ENCODE measurements at places on chromosomes 7 and 10.

- DNase-seq = no peak
Observed at GRCh38 chr7:140435252-140435895, 31.5 kb downstream of the RAB19 start.

DNA sequence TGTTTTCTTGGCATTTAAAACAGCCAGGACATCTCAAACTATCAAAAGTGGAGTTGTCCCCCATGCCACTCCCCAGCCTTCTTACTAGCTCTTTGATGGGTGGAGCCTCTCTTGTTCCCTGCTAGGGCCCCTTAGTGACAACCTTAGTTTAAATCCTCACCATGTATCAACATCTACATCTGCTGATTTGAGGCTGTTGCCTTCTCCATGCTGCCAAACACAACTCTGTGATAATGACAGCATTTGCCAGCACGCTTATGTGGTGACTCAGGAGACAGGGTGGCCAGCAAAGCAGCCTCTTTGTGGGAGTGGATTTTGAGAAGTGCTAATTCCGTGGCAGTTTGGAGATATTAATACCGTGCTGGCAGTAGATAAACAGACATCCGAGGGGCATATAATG lies 145.4 kb downstream of the LRRC4 start:
- DNase-seq = no peak

GRCh38 chr7:98562381-98562823 lies 54.7 kb upstream of the NPTX2 start:
- no peak for DNase-seq

DNA sequence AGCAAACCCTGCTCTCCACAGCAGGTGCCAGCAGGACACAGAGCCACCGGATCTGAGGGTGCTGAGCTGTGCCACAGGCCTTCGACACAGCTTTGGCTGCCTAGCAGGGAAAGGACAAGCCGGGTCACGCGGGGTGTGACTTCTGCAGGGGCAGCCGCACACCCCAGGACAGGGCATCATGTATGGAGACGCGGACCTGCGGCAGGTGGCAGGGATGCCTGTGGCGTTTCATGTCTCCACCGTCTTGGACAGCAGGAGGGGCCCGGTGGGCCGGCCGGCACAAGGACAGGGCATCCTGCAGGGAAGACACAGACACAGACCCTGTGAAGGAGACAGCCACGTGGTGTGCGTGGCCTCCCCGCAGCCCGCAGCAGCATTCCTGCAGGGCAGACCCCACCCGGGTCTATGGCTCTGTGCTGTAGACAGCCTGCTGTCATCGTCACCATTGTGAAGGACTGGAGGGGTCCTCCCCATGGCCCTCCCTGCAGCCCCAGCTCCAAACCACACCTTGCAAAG lies 109.2 kb downstream of the PDGFA start:
- no peak for DNase-seq

DNA sequence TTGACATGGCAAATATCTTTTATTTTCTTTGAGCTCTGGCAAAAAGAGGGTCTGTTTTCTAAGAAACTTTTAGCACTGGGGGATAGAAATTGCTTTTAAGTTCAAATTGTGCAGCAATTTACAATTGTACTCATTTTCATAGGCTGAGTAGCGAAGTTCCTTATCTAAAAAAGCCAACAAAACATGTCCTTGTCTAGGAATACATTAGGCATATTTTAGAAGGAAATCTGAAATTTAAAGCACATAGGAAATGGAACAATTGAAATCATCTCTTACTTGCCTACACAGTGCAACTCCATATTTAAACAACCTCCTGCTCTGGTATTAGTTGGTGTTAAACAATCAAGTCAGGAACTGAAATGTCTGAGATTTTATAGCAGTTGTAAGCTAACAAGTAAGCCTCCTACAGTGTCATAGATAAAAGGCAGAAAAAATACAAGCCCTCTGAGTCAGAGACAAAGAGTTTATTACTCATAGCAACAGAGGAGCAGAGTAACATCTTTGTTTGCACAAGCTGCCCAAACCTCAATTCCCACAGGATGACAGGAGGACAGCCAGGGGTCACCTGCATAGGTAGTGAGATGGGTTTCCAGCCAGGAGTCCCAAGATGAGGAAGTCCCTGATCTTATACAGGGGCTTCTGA lies 280.2 kb upstream of the HGF start:
- DNase-seq = no peak

GRCh38 chr10:129168660-129169059 lies 298.4 kb upstream of the MGMT start:
- DNase-seq = no peak

DNA sequence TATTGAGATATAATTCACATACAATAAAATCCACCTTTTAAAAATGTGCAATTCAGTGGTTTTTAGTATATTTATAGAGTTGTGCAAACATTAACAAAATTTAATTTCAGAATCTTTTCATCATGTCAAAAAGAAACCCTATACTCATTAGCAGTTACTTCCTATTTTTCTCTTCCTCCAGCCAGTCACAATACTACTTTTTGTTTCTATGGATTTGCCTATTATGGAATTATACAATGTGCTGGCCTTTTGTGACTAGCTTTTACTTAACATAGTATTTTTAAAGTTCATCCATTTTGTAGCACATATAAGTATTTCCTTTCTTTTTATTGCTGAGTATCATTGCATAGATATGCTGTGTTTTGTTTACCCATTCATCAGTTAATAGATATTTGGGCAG lies 199.9 kb upstream of the IMMP2L start:
- DNase-seq = no peak

GRCh38 chr7:98622926-98623325 lies 5.8 kb downstream of the NPTX2 start:
- no peak for DNase-seq

DNA sequence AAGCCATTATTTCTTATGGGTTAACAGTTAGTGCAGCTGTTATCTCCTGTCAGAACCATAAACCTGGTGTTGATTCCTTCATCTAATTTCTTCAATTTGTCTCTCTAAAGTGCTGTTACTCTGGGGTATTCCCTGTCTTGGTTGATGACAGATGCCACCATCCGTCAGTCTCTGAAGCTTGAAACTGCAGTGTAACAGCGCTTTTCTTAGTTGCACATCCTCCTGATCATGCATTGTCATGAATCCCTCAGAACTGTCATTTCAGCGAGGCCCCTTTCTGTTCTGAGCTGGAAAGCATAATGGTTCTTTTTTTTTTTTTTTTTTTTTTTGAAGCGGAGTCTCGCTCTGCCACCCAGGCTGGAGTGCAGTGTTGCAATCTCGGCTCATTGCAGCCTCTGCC lies 193.9 kb downstream of the SDK1 start:
- DNase-seq = no peak

DNA sequence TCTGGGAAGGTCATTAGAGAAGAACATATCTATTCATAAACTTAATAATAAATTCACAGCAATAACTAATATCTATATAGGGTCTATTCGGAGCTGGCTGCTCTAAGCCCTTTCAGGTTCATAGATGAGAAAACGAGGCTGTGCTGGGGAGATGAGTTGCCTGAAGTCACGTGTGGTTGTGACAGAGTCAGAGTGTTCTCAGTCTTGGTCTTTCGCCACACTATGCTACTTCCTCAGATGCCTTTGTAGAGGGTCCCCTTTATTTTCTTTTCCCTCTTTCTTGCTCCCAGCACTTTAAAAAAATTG lies 43.7 kb upstream of the FAM180A start:
- no peak for DNase-seq

DNA sequence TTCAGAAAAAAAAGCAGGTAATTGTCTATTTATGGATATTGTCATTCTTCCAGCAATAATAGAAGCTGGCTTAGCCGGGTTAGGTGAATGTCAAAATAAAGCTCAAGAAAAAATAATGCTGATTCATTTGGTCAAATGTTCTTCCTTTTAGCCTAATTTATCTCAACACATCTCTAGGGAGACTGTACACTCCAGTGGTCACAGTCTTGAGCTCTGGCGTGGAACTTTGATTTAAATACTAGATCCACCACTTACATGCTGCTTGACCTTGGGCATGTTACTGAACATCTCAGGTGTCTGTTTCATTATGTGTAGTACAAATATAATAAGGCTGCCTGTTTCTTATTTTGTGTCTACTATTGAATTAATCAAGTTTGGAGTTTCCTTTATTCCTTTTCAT lies 22.0 kb downstream of the PRTFDC1 start:
- no peak for DNase-seq

DNA sequence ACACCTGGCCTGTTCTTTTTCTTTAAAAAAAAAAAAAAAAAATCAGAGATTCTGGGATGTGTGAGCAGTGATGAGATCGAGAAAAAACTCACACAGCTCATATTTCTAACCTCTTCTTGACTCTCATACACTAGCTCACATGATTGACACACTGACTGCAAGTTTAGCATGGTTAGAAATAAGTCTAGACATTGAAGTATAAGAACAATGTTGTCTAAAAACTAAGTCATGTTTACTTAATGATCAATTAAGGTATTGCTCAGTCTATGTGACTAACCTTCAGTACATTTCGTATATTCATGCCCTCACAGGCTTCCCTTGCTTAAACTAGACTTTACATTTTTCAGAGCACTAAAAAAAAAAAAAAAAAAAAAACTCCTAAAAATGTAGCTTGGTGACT lies 775.1 kb downstream of the GATA3 start:
- no peak for DNase-seq

DNA sequence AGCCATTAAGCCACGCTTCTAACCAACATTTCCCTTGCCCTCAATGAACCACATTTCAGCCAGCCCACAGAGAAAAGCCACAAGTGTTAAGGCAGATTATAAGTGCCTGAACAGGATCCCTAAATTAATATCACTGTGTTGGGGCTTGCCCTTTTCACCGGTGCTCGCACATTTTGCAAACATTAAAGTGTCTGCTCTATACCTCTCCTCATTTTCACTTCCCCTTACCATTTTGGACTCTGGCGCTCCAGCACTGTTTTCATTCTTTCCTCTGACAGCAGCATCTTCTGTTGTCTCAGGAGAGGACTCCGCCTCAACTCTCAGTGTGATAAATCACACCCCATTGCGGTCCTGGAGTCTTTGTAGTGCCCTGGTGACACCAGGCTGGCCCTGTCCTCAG lies 274.2 kb downstream of the BAMBI start:
- no peak for DNase-seq

GRCh38 chr10:125455855-125456254 lies 227.1 kb downstream of the TEX36 start:
- DNase-seq = no peak

GRCh38 chr10:13891128-13892000 lies 304.6 kb downstream of the PRPF18 start:
- DNase-seq = peak; percentile 7

DNA sequence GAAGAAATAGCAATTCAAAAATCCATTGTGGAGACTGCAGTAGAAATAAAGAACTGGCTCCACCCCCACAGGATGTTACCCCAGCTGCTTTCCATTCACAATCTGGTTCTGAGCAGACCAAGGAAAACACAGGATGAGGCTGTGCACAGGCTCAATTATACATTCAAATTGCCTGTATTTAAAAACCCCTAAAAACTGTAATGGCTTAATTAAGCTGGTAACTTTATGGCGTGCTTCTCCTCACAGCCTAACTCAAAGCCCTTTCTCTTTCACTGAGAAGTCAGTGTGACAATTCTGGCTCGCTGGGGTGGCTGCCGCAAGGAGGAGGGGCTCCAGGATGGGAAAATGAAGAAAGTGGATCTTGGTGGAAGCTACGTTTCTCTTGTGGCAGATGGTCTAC lies 1191.1 kb downstream of the SORCS1 start:
- DNase-seq = no peak

DNA sequence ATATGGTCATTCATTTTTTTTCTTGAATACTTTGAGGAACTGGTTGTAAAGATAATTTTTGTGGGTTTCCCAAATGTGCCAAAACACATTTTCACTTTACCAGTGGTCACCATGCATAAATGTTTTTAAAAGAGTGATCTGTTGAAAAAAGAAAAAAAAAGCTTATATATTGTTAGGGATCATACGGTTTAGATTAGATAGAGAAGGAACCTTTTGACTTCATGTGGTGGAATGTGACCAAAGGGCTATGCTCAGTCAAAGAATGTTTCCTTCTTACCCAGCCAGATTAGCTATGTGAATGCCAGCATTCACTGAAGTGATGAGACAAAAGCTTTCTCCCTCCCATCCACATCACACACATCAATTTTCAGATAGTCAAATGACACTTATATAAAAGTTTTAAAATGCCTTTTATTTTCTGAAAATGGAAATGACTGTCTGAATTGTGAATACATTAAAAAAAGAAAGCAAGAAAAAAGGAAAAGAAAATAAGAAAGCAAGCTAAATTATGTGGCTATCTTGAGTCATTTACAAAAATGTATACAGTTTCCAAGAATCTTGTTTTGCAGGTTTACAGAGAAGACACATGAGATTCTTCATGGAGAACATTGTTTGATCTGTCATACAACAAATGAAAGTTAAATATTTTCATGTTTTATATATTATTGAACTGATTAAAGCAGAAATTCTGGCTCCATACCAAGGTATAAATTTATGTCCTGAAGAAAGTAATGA lies 8.6 kb upstream of the CPED1 start:
- no peak for DNase-seq

GRCh38 chr10:104199567-104199966 lies 32.6 kb downstream of the CFAP43 start:
- no peak for DNase-seq

- no peak for DNase-seq
Observed at GRCh38 chr7:135537905-135538304, 19.8 kb upstream of the NUP205 start.

DNA sequence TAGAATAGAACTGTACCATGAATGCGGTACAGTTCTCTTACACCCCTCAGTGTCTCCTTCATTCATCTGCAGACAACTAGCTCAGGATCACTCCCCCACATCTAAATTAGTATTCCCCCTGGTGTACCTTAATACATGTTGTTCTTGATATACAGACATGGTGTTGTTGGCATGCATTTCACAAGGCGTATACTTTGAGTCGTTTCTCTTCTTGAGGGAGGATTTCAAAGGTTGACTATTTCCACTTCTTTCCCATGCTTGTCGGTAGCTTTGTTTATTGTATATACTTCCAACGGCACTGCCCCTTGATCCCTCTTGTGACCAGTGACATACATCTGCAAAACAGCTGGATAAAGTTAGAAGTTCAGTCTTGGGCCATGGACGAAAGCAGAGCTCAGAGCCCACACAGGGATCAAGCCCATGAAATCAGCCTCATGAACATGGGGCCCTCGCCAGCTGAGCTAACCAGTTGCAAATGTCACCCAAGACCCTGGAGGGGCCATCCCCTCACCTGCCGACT lies 8.6 kb downstream of the CPA4 start:
- no peak for DNase-seq

DNA sequence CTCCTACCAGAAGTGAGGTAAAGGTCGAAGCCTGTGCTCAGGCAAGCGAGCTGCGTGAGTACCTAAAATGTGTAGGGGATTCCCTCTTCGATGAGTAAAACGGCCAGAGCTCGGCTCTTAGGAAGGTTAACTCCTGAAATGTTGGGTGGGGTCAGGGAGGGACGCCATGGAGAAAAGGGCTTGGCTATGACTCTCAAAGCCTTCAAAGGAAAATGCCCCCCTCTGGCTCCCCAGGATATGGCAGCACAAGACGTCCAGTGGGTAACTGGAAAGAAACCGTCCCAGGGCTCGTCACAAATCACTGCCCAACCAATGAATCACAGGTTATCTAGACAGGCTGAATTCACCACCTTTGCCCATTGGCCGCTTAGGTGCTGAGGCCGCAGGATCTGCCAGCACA lies 58.0 kb downstream of the CALML3 start:
- no peak for DNase-seq

GRCh38 chr7:97971990-97972943 lies 17.7 kb downstream of the OCM2 start:
- DNase-seq = peak; percentile 69

- DNase-seq = no peak
Observed at GRCh38 chr7:80634505-80634904, 3.9 kb upstream of the CD36 start.

GRCh38 chr7:359766-360361 lies 69.9 kb downstream of the FOXL3 start:
- DNase-seq = no peak

GRCh38 chr10:125148528-125148927 lies 11.8 kb downstream of the CTBP2 start:
- DNase-seq = no peak
